SW480 (cell line): ENCODE measurements at places on chromosomes 4 and X.

- no peak for DNase-seq
These were observed 92.1 kb upstream of the ANKRD50 start for GRCh38 chr4:124804584-124804983.

DNA sequence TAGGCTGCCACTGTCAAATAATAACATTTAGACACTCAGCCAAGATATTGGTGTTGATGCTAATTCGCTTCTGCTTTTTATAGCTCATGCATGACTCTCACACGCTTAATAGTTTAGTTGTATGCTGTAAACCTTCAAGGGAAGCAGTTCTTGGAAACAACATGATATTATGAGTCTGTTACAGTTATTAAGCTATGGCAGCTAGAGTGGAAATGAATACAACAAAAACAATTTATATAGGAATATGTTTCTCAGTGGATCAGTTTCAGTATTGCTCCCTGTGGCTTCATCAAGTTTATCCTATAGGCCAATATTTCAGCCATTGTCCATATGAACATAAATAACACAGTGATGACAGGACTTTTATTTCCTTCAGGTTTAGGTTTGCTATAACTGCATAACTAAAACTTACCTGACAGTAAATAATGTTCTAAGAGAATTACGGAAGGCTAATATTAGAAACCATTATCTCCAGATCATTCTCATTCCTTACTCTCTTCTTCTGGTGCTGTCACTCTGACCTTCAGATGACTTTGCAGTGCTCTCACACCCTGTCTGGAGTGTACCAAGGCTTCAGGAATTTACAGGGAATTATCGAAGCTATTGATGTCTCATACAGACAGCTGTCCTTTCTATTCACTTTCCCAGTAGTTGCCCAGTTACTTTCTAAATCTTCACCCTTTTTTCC is 555.0 kb downstream of the ANKRD50 start:
- DNase-seq, result no peak

DNA sequence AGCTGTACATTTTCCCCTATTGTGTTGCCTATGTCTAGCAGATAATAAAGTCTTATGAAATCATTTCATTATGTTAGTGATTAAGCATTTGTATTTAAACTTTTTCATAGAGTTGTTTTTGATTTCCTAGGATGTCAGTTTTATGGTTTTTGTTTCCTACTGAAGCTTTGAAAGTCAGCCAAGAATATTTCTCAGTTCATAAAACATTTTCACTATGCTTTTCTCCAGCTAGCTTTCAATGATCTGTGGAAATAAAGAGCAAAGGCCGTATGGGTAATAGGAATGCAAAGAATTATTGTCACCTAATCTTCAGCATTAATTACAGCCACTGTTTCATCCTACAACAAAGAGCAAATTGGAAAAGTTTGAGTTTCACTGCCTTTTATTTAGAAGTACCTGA is 145.7 kb upstream of the NUDT6 start:
- no peak for DNase-seq

DNA sequence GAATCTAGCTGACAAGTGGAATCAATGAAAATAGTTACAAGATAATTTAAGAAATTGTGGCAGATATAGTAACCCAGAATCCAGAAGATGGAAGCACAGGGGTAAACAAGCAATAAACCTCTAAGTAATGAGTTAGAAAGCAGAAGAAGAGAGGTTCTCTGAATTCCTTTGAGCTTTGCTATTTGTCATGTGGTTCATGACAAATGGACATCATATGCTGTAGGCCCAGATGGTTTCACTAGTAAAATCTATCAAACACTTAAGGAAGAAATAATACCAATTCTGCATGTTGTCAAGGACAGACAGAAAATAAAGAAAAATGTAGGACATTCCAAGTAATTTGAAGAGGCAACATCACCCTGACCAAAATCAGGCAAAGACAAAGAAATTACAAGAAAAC is 480.8 kb upstream of the INTU start:
- DNase-seq, result no peak

DNA sequence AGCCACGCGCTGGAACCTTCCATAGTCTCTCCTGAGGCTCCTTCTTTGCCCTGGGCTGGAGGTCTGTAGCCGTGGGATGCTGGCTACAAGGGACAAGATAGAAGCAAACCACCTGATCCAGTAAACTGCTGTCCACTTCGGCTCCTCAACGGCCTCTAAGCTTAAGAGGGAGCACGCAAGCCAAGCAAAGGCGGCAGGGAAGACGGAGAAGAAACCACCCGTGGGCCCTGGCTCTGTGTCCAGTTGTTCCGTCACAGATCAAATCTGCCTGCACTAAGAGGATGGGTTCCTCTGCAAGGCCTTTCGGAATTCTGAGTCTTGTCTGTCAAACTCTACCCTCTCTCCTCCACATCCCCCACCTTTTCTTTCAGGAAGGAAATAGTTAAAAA is 401 bp upstream of the EDNRA start:
- DNase-seq, result no peak

- DNase-seq, result no peak
These were observed 53.3 kb downstream of the NBDY start for GRCh38 chrX:56782352-56782751.

DNA sequence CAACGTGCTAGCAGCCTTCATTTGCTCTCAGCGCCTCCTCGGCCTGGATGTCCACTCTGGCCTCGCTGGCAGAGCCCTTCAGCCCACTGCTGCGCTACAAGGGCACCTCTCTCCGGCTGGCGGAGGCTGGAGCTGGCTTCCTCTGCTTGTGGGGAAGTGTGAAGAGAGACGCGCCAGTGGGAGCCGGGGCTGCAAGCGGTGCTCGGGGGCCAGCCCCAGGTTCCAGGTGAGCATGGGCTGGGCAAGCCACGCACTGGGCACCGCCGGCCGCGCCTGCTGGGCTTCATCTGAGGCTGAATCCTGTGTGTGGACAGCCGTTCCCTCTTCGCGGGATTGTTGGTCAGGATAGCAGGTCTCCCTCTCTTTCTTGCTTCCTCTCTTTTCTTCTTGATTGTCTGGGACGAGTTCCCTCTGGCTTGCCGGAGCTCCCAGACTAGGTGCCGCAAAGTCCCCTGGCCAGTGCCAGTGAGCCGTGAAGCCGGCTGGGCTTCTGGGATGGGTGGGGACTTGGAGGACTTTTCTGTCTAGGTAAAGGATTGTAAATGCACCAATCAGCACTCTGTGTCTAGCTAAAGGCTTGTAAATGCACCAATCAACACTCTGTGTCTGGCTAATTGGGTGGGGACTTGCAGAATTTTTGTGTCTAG is 165.0 kb downstream of the HEPH start:
- DNase-seq, result no peak

DNA sequence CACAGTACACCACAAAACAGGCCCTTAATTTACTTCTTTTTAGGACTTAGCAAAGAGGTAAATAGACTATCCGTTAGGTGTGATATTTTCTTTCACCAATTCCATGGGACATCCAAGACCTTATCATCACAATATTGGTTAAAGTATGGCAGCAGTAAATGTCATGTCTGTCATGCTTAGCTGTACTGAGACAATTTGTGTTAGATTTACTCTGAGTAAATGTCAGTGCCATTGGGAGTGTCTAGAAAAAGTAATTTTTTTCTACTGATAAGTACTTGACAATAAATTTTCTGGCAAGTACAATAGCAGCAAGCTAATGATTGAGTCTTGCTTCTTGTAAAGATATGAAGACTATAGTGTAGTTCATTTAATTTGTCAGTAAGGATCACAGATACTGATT is 756.1 kb downstream of the FAM133A start:
- no peak for DNase-seq
